ENCODE measurements at places on chromosomes 12 and 14. TPM values are rescaled to one million over a fixed set of nuclear protein-coding genes. Genes with fewer than 3 reads are reported as not detected.

TXNDC16 gene
- total RNA-seq = 1.5 TPM

PLD4 gene
- total RNA-seq = not detected

SCN8A gene
- 1.8 TPM for total RNA-seq

HSPA2 gene
- 40.2 TPM for total RNA-seq

ADAMTS20 gene
- not detected for total RNA-seq

TTC9 gene
- total RNA-seq = 2.3 TPM

POTEM gene
- total RNA-seq = not detected

FSCB gene
- not detected for total RNA-seq

Measured in A549 treated with RU486 at 1 μM for 4 hours (cell line).